ENCODE measurements at places on chromosomes 6 and 20.

DNA sequence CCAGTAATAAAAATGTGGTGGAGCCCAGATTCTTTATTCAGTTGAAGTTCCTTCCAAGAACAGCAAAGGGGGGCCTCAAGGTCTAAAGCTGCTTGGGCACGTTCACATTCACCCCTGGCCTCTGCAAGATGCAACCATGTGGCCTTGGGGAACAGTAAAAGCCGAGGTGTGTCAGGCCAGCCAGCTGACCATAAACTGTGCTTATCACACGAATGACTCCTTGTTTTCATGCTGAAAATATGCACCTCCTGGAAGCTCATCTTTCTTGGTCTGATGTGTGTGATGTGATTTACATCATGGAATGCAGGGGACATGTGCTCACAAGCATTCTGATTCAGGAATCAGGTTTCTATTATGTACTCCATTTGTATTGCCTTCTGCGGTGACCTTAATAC lies 211.6 kb upstream of the MARCKS start:
- no peak for DNase-seq

DNA sequence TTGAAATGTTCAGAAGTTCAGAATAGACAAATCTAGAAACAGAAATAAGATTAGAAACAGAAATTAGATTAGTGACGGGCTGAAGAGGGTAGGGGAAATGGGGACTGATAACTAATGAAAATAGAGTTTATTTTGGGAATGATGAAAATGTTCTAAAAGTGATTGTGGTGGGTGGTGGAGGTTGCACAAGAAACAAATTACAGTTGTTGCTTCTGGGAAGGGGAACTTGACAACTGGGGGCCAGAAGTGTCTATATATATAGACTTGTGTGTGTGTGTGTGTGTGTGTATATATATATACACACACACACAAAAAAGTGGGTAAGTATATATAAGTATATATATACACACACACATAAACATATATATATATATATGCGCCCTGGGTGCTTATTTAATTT lies 86.5 kb upstream of the RREB1 start:
- no peak for DNase-seq

DNA sequence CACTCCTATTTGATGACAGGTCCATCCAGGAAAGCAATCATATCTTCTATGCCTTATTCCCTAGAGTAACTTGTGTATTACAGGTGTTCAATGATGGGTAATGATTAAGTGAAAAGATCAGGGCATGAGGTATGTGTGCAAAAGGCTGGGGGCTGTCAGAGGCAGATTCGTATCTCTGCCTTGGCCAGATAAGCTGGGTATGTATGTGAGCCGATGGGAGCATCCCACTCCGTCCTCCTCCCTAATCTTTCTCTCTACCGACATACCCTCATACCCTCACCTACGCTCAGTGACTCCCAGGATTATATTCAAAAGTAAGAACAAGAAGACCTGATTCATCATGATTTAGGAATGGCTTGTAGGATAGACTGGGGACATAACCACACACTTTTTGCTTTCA lies 238.7 kb downstream of the PLCB1 start:
- DNase-seq = no peak

DNA sequence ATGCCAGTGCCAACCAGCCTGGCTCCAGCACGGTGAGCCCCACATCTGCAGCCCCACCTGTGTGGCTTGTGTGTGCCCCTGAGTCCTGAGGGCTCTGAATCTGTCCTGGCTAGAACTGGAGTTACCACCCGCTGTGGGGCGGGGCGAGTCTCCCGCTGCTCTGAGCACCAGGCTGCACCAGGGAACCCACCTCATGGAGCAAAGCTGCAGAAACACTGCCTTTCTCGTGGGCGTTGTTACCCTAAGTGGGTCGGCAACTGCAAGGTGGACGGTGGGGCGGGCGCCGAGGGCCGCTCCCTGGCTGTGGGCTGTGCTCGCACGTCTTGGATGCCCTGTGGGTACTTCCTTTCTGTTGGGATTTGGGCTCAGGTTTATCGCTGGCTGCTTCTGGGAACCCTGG lies 12.7 kb upstream of the ZBTB46 start:
- no peak for DNase-seq

GRCh38 chr20:41245086-41245707 lies 72.3 kb downstream of the ZHX3 start:
- peak; percentile 15 for DNase-seq

DNA sequence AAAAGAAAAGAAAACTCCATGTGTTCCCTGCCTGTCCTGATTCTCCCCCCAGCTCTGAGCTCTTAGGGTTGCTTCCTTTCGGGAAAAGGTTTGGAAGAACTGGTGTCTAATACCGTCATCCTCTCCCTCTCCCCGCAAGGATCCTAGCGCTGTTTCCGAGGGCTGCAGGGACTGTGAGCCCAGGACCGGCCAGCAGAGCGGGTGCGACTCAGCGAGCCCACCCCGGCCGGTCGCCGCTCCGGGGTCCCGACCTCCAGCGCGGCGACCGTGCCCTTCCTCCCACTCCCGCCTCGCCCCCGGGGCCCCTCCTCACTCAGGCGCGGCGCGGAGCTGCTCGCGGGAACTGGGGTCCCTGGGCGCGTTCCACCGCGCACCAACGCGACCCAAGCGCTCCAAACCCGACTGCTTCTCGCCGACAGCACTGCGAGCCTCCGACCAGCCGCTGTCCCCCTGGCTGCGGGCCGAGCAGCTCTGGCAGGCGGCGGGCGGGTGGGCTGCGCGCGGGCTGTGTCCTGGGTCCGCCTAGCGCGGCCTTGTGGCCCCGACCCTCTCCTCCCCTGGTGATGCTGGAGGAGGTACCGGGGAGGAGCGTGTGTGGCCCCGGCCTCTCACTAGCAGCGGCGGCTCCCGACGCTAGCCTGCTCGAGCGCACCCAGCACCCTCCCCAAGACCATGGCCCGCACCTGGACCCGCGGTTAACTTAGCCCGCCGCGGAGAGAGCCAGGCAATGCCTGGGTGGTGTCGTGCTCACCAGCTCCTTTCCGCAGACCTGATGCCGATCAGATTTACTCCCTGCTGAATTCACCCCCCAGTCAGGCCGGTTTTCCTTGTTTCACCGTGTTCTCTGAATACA lies at the start of gene PLA2G7:
TSS of gene PLA2G7 (minus strand) at position 509 of the 853 bp plus-strand sequence. CDS start 12,484 bp downstream, outside the sequence.
- no peak for DNase-seq

DNA sequence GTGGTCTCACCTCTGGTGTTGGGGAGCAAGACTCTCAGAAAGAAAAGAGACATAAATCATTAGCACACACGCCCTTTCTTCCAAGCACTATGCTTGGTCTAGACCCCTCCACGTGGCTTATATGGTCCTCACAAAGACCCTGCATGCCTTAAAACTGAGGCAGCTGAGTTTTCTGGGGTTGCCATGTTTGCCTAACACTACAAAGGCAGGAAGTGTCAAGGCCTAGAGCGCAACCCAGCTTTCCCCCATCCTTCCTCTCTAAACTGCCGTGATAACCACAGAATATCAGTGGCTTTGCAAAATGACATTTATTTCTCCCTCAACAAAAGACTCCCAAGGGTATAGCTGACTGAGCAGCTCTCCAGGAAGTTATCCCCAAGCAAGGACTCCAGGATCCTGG lies 146.5 kb upstream of the TOP1 start:
- DNase-seq = no peak

DNA sequence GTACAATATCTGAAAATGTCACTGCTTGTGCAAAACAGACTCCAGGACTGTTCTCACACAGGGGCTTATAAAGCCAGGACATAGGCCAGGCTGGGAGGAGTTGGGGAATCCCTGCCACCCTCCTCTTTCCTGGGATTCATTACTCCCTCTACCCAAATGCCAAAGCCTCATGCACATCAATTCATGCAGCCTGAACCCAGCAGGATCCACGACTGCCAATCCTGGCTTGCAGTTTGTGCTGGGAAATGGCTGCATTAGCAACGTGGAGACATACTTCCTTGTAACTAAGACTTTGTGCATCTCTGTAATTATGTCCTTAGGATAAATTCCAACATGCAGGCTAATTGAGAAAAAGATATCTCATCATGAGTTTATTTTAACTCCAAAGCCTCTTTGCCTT lies 143.8 kb downstream of the SYCP2 start:
- no peak for DNase-seq

DNA sequence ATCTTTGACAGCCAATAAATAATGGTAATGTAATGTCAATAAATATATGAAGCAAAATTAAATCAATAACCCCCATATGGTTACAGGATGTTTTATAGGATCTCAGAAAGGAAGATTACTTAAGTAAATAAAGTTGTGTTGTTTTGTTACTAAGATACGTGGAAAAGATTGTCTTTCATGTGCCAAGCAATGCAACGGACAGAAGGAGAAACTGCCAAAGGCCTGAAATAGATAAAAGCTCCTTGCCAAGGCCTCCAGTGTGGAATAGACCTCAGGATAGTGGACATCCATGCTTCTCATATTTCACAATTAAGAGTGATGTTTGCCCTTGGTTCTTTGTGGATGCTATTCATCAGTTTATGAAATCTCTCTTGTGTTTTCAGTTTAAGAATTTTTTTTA lies 16.4 kb upstream of the FNDC1 start:
- no peak for DNase-seq

GRCh38 chr6:3557336-3557735 lies 100.5 kb upstream of the SLC22A23 start:
- DNase-seq = no peak

DNA sequence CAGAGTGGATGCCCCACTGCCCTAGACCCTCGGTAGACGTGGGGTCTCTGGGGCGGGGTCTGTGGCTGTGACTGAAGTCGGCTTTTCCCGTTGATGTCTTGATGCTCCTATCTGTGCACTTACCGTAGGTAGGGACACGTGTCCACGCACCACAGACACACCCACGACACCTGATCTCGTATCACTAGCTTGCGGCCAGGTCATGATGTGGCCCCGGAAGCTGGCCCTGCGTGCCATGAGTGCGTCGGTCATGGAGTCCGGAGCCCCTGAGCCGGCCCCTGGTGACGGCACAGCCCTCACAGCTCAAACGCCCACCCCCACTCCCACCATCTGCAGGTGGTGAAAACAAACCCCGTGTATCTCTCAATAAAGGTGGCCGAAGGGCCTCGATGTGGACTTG lies 33.9 kb upstream of the MRGBP start:
- no peak for DNase-seq

- no peak for DNase-seq
These were observed 13.7 kb upstream of the COL19A1 start for GRCh38 chr6:69852706-69853105.

GRCh38 chr6:132703936-132704335 lies 9.9 kb downstream of the VNN1 start:
- no peak for DNase-seq

DNA sequence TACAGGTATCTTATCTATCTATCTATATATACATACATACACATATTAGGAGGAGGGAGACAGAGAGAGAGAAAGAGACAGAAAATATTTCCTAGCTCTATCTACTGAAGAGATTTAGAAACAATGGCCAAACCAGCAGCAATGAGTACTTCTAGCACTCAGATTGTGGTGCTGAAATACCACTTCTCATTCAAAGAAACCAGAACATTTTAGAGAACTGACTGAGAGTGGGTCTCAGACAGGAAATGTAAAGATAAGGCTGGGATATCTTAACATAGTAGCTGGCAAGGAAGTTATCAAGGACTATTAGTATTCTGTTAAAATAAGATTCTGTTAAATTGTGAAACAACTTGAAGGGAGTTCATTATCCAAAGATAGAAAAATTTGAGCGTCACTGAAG lies 57.0 kb downstream of the DNAAF9 start:
- no peak for DNase-seq

GRCh38 chr6:73515204-73515655 lies 5.6 kb downstream of the EEF1A1 start:
- peak; percentile 19 for DNase-seq

GRCh38 chr20:21622097-21622857 lies 83.2 kb upstream of the PAX1 start:
- DNase-seq = no peak

DNA sequence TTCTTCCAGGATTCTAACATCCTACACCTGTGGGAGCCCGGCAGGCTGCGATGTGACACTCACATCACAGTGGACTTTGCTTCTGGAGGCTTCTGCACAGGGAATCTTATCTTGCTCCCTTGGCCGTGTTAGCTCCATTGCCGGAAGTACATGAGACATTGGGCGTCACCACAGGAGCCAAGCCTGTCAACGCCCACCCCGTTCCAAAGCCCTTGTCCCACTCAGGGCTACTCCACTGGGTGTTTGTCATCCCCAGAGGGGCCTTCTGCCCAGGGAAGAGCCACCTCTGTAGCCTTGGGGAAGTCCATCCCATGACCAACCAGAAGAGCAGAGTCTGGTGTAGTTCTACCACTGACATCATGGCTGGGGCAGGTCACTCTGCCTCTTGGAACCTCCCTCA lies 1.7 kb downstream of the RAB44 start:
- no peak for DNase-seq

- no peak for DNase-seq
These were observed 159.9 kb downstream of the GRM4 start for GRCh38 chr6:33985947-33986346.

GRCh38 chr6:161534264-161534873 lies 260.5 kb upstream of the AGPAT4 start:
- DNase-seq = no peak

GRCh38 chr20:62925420-62926228 lies 681 bp downstream of the DIDO1 start:
- DNase-seq = peak; percentile 65

DNA sequence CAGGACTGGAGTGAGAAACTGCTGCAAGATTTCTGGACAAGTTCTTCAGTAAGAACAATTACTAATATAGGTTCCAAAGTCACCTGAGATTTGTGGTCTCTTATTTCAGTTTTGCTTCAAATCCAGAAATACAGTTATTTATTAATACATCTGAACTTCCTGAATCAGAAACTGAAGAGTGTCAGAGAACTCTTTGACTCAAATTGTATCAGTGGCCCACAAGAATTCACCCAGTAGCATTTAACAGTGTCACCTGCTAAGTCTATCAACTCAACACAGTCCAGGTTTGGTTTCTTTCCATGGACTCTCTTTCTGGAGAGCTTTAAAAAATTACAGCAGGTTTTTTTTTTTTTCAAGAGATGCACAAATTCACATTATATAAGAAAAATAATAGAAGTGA lies 18.8 kb upstream of the NHSL1 start:
- no peak for DNase-seq

DNA sequence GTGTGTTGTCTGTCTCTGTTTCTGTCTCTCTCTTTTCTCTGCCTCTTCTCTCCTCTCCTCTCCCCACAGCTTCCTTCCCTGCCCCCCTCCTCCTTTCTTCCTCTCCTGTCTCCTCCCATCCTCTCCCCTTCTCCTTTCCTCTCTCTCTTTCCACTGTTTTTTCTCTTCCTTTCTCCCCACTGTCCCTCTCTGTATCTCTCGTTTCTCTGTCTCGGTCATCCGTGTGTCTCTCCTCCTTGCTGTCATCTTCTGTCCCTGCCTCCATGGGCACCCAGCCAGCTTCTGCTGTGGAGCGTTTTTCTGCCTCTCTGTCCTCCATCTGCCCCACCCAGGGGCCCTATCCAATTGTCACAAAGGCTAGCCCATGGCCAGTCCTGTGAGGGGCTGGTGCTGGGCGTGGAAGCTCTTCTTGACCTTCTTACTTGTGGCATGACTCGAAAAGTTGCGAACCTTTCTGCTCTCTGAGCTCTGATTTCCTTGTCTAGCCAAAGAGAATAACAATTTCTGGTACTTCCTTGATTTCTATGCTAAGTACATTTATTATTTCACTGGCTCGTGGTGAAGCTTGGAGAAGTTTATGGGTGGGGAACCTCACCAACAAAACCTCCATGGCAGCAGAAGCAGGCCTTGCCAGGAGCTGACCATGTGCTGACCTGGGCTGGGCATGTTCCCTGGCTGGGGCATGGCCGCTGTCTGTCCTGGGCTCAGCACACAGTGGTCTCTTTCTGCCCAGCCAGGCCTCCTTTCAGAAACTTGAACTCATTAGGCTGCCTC lies 69.3 kb downstream of the CEBPB start:
- DNase-seq = no peak

- no peak for DNase-seq
These were observed 182.9 kb upstream of the ECI2 start for GRCh38 chr6:4318321-4318720.
